ENCODE measurements at places on chromosomes 6 and 20. TPM values are rescaled to one million over a fixed set of nuclear protein-coding genes. Genes with fewer than 3 reads are reported as not detected.
A peak's percentile ranks its signal among the peaks of the same experiment; 100 is the strongest.

GRCh38 chr6:33808641-33809180, 4.9 kb upstream of the MLN start:
- no peaks in the 10 kb centered on the region for H3K36me3 ChIP-seq
- H3K4me3 ChIP-seq: no peak overlapping the region
- no peak for DNase-seq
- no peak overlapping the region for H3K27ac ChIP-seq
- H3K27me3 ChIP-seq: peaks cover 56% of the 10 kb centered on the region
- H3K4me1 ChIP-seq: peaks cover 21% of the 10 kb centered on the region

DNA sequence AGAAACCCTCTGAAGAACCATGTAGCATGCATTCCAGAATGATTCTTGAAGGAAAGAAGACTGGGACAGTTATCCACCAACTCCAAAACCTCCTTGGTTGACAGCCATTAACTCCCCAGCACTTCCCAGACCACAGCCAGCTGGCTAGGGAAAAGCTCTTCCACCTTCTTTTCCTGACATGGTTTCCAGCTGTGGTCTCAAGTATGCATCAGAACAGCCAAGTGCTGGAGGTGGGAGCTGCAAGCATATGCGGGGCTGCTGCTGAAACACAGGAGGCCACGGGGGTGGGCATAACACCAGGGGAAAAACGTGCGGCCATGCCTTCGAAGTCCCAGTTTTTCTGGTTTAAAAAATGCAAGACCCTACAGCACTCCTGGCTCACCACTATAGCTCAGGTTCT, 108.0 kb upstream of the FAM184A start:
- no peak overlapping the region for H3K4me3 ChIP-seq
- H3K27ac ChIP-seq: no peak overlapping the region
- DNase-seq: no peak
- H3K27me3 ChIP-seq: no peaks in the 10 kb centered on the region

DNA sequence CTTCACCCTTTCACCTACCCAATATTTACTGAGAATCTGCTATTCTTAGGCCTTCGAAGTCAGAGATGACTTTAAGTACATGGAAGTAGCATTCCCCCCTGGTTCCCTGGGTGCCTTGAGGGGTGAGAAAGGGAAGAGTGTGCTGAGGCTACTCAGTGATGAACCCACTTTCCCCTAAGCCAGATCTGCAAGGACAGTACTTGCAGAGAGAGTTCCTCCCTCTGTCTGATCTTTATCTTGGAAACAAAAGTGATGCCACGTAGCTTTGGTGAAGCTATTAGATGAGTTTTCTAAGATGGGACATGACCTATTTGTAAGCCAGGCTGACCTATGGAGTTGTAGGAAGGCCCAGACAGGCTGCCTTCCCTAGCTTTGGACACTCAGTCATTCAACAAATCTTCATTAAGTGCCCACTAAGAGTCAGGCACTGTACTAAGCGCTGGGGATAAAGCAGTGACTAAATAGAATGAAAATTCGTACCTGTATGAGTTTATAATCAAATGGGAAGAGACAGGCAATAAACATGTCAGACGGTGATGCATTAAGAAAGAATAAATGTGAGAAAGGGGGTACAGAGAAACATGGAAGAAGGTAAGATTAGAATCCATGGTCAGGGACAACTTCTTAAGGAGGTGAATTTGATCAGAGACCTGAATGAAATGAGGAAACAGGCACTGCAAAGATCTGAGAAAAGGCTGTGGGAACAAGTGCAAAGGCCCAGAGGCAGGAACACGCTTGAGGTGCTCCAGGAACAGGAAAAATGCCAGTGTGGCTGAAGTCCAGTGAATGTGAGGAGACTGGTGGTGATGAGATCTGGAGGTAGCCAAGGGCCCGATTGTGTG, 42.2 kb downstream of the BCL2L1 start:
- no peak for DNase-seq
- H3K4me3 ChIP-seq: no peak overlapping the region
- no peaks in the 10 kb centered on the region for H3K27me3 ChIP-seq
- H3K4me1 ChIP-seq: peaks cover 92% of the 10 kb centered on the region

DNA sequence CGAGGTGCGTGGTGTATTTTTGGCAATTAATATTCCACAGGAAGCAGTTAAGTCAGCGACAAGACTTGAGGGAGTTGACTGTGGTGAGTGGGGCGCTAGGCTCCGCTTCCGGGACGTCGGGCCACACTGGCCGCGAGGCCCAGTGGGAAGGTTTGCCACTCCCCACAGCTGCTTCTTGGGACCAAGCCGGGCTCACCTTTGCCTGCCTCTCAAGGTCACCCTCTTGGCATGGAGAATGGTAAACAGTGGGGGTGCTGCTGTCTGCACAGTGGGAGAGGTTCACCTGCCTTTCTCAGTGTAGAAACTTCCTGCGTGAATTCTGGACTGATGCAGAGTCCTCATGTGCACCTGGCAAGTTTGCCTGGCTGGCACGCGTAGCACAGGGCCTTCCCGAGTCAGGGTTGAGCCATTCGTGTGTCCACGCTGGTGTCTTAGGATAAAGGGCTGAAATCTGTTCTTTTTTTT, 6.4 kb downstream of the OSBPL2 start:
- H3K36me3 ChIP-seq: peaks cover 4% of the 10 kb centered on the region
- no peak for DNase-seq
- no peaks in the 10 kb centered on the region for H3K27me3 ChIP-seq
- H3K4me3 ChIP-seq: no peak overlapping the region
- peak overlapping the region; percentile 40 for H3K27ac ChIP-seq

GRCh38 chr6:101458826-101459225, 65.3 kb downstream of the GRIK2 start:
- H3K36me3 ChIP-seq: no peaks in the 10 kb centered on the region
- DNase-seq: no peak
- no peaks in the 10 kb centered on the region for H3K27me3 ChIP-seq
- no peaks in the 10 kb centered on the region for H3K4me1 ChIP-seq

- no peaks in the 10 kb centered on the region for H3K36me3 ChIP-seq
- H3K27me3 ChIP-seq: peaks cover 27% of the 10 kb centered on the region
- H3K4me1 ChIP-seq: no peaks in the 10 kb centered on the region
- no peak for DNase-seq
- H3K27ac ChIP-seq: no peak overlapping the region
- no peak overlapping the region for H3K4me3 ChIP-seq
Measured at GRCh38 chr6:32432050-32432450, 7.6 kb upstream of the HLA-DRA start.

GRCh38 chr20:38874460-38875174, 51.6 kb upstream of the FAM83D start:
- peak overlapping the region; percentile 80 for H3K4me3 ChIP-seq
- no peaks in the 10 kb centered on the region for H3K27me3 ChIP-seq
- H3K36me3 ChIP-seq: peaks cover 36% of the 10 kb centered on the region
- H3K4me1 ChIP-seq: peaks cover 90% of the 10 kb centered on the region

GRCh38 chr6:51675922-51676275, 411.5 kb downstream of the PKHD1 start:
- no peaks in the 10 kb centered on the region for H3K27me3 ChIP-seq
- no peak overlapping the region for H3K27ac ChIP-seq
- H3K36me3 ChIP-seq: no peaks in the 10 kb centered on the region
- H3K4me3 ChIP-seq: no peak overlapping the region
- H3K4me1 ChIP-seq: no peaks in the 10 kb centered on the region
- no peak for DNase-seq

DNA sequence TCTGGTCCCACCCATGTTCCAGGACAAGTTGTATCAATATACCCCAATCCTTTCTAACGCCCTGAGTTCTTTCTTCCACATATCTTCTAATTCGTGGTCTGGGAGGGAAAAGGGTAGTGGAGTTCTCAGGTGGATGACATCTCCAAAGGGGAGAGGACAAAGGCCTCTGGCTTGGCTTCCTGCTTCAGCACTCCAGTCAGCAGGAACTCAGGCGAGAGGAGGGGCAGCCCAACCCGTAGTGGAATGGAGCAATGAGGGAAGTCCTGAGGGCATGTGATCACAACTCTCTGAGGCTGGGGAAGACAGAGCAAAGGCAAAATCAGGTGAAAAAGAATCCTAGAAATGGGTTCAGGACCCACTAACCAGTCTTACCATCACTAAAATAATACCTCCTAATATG, 9.6 kb upstream of the NRM start:
- no peak overlapping the region for H3K4me3 ChIP-seq
- H3K4me1 ChIP-seq: no peaks in the 10 kb centered on the region
- no peaks in the 10 kb centered on the region for H3K27me3 ChIP-seq
- peaks cover 32% of the 10 kb centered on the region for H3K36me3 ChIP-seq
- no peak overlapping the region for H3K27ac ChIP-seq
- DNase-seq: no peak

DNA sequence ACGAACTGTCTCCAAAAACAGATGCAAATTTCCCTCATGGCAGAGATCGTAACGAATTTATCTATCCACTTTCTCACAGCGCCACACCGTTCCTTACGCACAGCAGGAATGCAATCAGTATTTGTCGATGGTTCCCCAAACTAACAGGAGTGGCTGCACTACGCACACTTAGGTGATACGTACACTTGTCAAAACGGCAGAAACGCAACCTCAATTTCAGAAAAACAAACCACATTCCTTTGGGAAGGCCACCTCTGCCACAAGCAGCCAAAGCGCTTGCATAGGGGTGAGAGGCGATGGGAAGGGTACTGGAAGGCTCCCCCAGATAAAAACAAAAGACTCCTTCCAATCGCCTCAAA, 638 bp downstream of the MDN1 start:
- no peak for DNase-seq
- peaks cover 26% of the 10 kb centered on the region for H3K4me1 ChIP-seq
- peaks cover 15% of the 10 kb centered on the region for H3K36me3 ChIP-seq
- H3K27ac ChIP-seq: peak overlapping the region; percentile 97
- H3K4me3 ChIP-seq: peak overlapping the region; percentile 87

GRCh38 chr20:59005523-59006166, 1.4 kb downstream of the CTSZ start:
- H3K27me3 ChIP-seq: no peaks in the 10 kb centered on the region
- peaks cover 48% of the 10 kb centered on the region for H3K4me1 ChIP-seq
- no peak for DNase-seq

DNA sequence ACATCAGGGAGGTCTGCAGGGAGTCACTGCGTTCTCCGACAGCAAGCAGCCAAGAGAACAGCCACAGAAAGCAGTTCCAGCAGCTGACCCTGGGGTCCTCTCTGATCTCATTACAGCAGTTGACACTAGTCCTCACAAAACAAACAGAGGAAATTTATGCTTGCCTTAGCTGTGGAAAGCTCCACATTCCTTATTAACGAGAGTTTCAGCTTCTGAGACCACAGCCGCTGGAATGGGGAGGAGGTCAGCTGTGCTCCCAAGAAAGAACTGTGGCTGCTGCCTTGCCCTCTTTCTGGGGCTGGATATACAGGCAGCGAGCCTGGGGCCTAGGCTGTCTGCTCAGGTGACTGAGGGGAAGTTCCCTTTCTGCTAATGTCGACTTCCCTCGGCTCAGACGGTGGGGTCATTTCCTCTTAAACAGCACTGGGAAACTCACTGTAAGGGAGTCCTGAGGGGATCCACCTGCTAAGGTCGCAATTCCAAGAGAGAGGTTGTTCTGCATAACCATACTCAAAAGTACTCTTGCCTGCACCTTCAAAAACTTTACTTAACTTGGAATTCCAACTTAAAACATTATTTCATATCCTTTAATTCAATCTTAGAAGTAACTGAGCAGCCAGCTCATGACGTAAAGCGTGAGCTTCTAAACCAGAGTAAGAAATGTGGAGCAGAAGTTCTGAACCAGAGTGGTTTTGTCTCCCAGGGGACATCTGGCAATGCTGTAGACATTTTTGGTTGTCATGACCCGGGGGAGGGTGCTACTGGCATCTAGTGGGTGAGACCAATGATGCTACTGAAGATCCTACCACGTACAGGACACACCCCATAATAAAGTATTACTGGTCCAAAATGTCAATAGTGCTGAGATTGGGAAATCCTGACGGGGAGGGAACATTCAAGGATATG, 80.3 kb downstream of the BACH2 start:
- peak; percentile 59 for DNase-seq
- no peaks in the 10 kb centered on the region for H3K27me3 ChIP-seq
- no peak overlapping the region for H3K27ac ChIP-seq
- peaks cover 25% of the 10 kb centered on the region for H3K4me1 ChIP-seq
- peaks cover 20% of the 10 kb centered on the region for H3K36me3 ChIP-seq

DNA sequence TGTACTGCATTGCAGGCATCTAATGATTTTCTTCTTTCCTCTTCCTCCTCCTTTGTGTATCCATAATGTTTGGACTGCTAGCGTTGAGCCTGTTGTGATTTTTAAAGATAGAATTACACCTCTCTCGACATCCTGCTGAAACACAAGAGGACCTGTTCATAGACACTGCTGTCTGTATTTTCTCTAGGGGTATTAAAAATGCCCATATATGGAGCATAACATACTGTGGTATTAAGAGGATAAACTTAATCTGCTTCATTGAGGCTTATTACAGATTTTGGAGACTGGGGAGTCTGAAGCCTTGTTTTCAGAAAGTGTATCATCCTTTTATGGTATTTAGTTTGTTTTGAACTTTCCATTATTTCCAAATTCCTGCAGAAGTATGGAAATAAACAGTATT, 414.3 kb downstream of the CDKAL1 start:
- no peaks in the 10 kb centered on the region for H3K27me3 ChIP-seq
- H3K4me1 ChIP-seq: peaks cover 8% of the 10 kb centered on the region
- peaks cover 5% of the 10 kb centered on the region for H3K36me3 ChIP-seq
- H3K27ac ChIP-seq: no peak overlapping the region
- no peak for DNase-seq

GRCh38 chr6:10505529-10505928, 15.6 kb upstream of the GCNT2 start:
- DNase-seq: no peak
- H3K27me3 ChIP-seq: peaks cover 22% of the 10 kb centered on the region
- H3K4me1 ChIP-seq: peaks cover 2% of the 10 kb centered on the region
- H3K27ac ChIP-seq: no peak overlapping the region
- H3K4me3 ChIP-seq: no peak overlapping the region

GRCh38 chr20:56574531-56575142, 41.6 kb downstream of the FAM209B start:
- H3K4me3 ChIP-seq: no peak overlapping the region
- peaks cover 2% of the 10 kb centered on the region for H3K27me3 ChIP-seq
- H3K36me3 ChIP-seq: no peaks in the 10 kb centered on the region
- no peaks in the 10 kb centered on the region for H3K4me1 ChIP-seq
- H3K27ac ChIP-seq: no peak overlapping the region

- no peaks in the 10 kb centered on the region for H3K27me3 ChIP-seq
- H3K36me3 ChIP-seq: peaks cover 8% of the 10 kb centered on the region
- H3K27ac ChIP-seq: peak within 1 kb of the TSS; percentile 96
- peak within 1 kb of the TSS; percentile 97 for H3K4me3 ChIP-seq
Measured at GRCh38 chr6:53065266-53066076, at the start of gene FBXO9. Gene FBXO9, plus strand, starts transcription at chr6:53065404. Its CDS starts 386 bp downstream, at chr6:53065790.

Gene WFDC5
- not detected for total RNA-seq

Gene GSS
- 55.1 TPM for total RNA-seq

Gene THBD
- not detected for total RNA-seq

Gene L3MBTL3
- total RNA-seq: 31.7 TPM

Gene TXLNB
- 0.65 TPM for total RNA-seq

Gene PHF20
- total RNA-seq: 61.5 TPM

Gene ECT2L
- total RNA-seq: not detected

Gene NFKBIL1
- 13.5 TPM for total RNA-seq

Gene CAGE1
- 0.18 TPM for total RNA-seq

Gene PLAGL2
- total RNA-seq: 22.9 TPM

Gene SULF2
- 0.70 TPM for total RNA-seq
